A549 (cell line): ENCODE measurements at places on chromosomes 7 and 10.
A peak's percentile ranks its signal among the peaks of the same experiment; 100 is the strongest.

DNA sequence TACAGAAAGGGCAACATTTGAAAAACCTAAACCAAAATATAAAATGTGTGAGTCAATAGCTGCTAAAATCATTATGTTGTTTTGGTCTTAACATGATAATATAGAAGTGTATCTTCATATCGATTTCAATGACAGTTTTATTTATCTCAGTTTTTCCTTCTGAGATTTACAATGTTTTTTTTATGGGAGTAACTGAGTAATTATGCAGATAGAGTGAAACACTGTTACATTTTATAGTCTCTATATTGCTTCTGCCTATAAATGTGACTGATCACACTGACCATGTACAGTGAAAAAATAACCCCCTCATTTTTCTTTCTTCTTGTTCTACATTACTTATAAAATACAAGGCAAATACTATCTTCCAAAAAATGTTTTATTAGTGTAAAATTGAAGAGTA, 81.6 kb downstream of the ETV1 start:
- DNase-seq: no peak

DNA sequence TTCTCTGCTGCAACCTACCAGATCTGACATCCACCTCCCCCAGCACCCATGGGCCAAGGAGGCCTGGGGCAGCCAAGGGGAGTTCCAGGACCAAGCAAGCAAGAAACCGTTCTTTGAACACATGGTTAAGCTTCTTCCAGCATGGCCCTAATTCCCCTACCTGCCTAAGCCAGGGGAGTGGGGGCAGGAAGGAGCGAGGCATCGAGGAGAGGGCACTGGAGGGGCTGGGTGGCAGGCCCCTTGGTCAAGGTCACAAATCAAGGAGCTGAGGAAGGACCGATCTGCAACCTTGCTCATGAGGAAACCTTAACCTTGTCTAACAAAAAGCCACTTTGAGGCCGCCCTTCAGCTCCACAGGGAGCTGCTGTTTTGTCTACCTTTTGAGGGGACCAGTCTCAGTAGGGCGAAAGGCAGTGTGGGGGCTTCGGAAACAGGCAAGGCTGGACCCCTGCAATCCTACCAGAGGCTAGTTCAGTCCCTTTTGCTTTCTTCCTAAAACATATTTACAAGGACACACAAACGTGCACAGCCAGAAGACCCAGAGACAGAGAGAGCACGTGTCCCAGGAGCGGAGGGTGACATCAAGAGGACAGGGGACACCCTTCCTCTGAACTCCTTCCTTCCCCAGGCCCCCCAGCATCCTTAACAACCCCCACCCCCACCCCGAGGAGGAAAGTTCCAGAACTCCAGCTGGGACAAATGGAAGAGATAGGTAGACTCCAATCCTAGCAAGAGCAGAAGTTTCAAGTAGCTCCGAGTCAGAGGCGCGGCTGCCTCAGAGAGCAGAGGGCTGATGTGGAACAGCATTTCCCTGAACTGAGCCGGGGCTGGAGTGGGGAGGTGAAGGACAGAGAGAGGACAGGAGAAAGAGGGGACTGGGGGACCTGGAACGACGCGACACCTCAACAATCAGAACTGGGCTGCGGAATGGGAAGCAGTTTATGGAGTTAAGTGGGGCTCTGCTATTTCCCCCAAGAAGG, 28.2 kb downstream of the SPOCK2 start:
- DNase-seq: no peak

- no peak for DNase-seq
Measured at GRCh38 chr7:133718131-133718530, 409.0 kb upstream of the LRGUK start.

GRCh38 chr10:49023071-49023470, 83.4 kb upstream of the LRRC18 start:
- no peak for DNase-seq

DNA sequence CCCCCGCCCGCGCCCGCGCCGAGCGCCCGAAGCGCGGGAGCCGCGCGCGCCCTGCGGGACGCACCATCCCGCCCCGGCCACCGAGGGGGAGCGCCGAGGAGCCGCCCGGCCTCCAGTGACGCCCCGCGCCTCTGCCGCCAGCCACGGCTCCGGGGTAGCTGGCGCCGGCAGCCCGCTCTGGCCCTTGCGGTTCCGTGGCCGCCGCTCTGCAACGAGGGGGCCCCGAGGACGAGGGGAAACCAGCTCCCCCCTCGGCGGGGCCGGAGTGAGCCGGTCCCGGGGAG, at the start of gene PAXIP1:
Gene PAXIP1 (minus strand): TSS at position 33 of the 284 bp plus-strand sequence. CDS start 195 bp downstream, outside the sequence.
- peak; percentile 57 for DNase-seq

- DNase-seq: no peak
Measured at GRCh38 chr10:121108051-121108450, 256.9 kb downstream of the WDR11 start.

GRCh38 chr10:209357-209756, 74.1 kb downstream of the ZMYND11 start:
- no peak for DNase-seq

GRCh38 chr7:43112459-43112940, at the start of gene HECW1:
TSS of gene HECW1 (plus strand) at chr7:43112647. CDS start at chr7:43243906, 131,259 bp downstream.
- no peak for DNase-seq

DNA sequence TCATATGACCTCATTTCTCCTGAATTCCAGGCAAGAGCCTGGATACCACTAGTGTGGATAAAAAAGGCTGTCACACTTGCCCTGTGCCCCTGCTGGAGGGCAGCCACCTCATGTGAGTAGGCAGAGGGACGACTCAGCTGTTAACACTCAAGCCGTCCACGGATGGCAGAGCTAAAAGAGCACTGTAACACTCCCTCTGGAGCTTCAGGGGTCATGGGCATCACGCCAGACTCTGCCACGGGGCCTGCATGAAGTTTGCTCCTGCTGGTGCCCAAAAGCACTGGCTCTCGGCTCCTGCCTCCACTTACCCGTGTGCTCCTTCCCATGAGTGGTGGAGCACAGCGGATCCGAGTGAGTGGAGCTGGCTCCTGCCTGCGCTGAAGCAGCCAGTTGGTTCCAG, 919.8 kb upstream of the C7orf33 start:
- DNase-seq: no peak

GRCh38 chr7:8380130-8380529, 53.3 kb upstream of the NXPH1 start:
- DNase-seq: no peak

- no peak for DNase-seq
Measured at GRCh38 chr10:46091828-46092523, 45.9 kb upstream of the MSMB start.

DNA sequence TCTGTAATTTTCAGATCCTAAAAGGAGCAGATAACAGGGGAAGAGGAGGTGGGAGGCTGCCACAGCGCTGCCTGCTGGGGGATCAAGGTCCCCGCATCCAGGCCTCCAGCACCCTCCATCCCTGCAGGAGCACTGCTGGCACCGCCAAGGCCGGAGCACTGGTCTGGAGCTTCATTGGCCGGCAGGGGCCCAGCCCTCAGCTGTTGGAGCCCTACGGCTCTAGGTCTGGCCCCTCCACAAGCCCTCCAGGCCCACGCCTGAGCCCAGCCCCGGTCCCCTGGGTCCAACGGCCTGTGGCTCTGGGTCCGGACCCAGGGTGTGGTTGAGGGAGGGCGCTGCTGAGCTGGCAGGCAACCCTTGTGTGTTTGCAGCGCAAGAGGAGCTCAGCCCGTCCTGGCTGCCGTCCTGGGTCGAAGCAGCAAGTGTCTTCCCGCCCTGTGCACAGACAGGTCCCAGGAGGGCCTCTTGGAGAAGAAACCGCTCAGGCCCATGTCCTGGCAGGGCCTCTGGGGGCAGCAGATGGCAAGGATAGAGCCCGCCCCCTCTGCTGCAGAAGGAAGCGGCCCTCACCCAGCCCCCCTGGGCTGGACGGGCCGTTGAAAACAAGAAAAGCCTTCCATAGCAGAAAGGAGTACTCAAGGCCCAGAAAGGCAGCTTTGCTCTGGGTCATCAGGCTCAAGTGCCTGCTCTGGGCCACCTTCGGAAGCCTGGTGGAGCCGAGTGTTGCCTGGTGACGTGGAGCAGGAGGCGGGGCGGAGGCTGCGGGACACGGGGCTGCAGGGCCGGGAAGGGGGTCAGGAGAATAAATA, 54.3 kb upstream of the TNRC18 start:
- no peak for DNase-seq

DNA sequence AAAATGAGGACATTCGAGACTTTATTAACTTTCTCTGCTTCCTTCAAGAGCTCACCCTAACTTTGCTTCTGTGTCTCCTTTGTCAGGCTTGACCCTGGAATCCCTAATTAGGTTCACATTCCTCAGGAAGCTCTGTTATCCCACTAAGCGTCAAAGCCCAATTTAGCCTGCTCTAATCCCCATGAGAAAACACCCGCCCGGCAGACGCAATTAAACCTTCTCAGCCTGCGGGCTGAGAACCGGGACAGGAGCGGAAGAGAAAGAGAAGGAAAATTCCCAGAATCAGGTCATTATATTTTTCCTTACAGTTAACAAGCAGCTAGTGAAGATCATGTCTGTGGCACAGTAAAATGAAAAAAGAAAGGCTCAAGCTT, 93.0 kb downstream of the TNS3 start:
- no peak for DNase-seq

DNA sequence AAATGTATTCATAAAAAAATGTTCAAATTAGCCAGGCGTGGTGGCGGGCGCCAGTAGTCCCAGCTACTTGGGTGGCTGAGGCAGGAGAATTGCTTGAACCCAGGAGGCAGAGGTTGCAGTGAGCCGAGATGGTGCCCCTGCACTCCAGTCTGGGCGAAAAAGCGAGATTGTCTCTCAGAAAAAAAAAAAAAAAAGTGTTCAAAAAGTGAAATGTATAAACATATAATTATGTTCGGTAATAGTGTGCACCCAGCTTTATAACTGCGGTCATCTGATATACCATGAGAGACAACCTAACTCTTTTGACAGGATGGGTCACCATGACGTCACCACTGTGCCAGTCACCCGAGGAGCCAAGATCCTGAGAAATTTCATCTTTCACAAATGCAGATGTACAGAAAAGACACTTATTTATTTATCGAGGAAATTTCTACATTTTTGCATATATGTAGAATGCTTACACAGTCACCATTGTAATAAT, 594 bp upstream of the RP9 start:
- DNase-seq: peak; percentile 32

GRCh38 chr10:103491729-103492364, 1.7 kb upstream of the NEURL1 start:
- peak; percentile 68 for DNase-seq

- DNase-seq: no peak
Measured at GRCh38 chr10:33087152-33087551, 129.1 kb upstream of the ITGB1 start.

GRCh38 chr7:139181404-139181803, 49.6 kb upstream of the UBN2 start:
- DNase-seq: no peak
